ENCODE measurements at places on chromosomes 6 and 20.

GRCh38 chr6:138107078-138107751, at the start of gene PERP:
Gene PERP, minus strand, starts transcription at chr6:138107419. Its CDS starts 79 bp downstream, at chr6:138107340.
- peak; percentile 90 for DNase-seq

DNA sequence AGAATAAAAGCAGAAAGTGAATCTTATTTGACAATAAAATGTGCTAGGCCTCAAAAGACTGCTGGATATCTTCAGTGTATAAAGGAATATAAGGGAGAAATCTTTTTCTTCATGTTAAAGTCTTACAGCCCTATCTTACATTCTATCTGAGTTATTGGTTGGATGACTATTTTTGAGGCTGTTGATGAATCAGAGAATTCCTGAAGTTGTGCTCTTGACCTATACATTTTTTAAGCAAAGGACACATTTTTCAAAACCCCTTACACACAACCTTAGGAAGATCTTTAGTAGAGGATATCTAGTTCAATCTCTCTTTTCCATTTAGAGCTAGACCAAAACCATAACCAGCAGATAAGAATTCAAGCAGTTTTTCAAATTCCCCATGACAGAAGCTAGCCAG, 10.9 kb upstream of the CGA start:
- no peak for DNase-seq

DNA sequence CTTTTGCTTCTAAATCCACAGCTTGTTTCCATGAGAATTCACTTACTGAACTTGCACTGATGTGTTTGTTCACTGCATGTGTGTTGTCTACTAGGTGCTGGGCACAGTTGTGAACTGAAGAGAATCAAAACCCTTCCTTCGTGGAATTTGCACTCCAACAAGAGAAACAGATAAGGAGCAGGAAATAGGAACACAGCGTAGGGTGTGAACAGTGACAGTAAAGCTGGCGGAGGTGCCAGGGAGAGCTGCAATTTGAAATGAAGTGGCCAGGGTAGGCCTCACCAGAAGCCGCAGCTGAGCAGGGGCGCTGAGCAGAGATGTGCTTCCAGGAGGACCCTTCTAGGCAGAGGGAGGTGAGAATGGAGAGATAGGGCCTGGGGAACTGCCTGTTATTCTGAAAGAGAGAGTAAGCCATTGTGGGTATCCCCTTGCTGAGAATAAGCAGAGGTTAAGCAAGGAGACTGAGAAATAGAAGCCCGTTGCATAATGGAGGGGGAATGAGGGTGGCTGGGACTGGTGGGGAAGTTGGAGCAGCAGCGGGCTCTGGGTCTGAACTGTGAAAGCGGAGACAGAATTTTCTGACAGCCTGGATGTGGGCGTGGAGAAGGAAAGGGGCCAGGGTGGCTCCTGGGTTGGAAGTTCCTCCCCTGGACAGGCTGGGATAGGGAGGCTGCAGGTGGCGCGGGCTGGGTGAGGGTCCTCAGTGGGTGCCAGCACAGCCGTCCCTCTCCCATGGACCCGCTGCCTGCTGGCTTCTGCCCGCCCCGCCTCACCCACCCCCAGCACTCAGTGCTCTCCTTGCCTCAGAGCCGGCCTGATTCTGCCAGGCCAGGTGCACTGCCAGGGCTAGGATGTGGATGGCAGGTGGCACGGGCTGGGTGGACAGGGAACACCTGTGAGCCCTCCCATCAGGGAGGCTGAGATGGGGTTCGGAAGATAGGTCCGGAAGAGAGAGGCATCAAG, 114.7 kb upstream of the AFDN start:
- peak; percentile 45 for DNase-seq

DNA sequence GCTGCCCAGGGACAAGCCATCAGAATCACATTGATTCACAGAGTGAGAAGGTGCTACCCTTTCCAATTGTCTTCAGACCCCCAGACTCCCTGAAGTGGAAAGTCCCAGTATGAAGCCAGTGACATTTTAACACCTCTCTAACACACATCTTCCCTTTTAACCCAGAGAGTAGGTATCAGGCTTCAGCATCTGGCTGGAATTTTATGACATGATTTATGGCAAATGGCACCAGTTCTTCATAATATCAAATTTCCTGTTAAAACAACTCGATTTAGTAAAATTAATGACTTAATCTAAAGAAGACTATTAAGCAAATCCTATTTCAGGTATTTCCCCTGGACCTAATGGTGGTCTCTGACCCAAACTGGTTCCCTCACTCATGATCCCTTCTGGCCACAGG, 25.0 kb downstream of the KCNB1 start:
- no peak for DNase-seq

DNA sequence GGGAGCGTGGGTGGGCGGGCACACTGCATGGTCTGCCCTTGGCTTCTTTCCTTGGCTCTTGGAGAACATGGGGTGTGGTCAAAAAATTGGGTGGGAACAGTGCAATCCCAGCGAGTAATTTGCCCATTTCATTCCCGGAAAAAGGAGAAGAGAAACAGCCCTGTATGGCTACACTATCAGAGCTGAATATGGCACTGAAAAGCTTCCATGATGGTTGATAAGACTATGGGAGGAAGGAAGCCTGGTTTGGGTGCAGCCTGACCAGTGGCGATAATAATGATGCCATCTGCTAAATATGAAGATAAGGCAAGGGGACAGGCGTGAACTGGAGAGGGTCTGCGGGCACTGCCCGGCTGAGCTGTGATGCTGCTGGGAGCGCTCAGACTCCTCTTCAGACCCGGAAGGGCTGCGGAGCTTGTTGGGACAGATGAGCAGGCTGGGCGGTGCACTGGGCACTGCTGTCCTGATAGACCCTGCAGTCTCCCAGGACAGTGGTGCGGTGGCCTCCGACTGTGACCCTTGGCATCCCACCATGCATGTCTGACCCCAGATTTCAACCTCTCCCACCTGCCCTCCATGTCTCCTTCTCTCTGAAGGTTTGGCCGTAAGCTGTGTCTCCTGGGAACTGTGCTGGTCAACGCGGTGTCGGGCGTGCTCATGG, 10.2 kb downstream of the SLC22A1 start:
- no peak for DNase-seq

GRCh38 chr20:20782231-20782630, 69.8 kb upstream of the RALGAPA2 start:
- no peak for DNase-seq

- no peak for DNase-seq
These were observed 72.3 kb downstream of the CDYL start for GRCh38 chr6:4848382-4849068.

DNA sequence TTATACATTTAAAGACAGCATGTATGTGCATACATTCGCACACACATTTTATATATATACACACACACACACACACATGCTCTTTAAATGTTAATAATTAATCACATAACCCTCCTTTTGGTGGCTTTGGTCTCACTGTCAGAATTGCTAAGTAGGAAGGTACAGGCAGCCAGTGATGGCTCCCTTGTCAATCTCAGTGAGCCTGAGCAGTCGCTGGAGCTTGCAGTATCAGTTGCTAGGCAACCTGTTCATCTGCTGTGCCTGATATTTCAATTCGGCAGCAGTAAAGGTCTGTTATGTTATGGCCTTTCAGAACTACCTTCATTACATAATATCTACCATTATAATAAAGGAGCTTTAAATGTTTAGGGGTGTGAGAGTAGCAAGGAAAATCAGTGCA, 374.3 kb downstream of the LMBRD1 start:
- DNase-seq, result no peak

DNA sequence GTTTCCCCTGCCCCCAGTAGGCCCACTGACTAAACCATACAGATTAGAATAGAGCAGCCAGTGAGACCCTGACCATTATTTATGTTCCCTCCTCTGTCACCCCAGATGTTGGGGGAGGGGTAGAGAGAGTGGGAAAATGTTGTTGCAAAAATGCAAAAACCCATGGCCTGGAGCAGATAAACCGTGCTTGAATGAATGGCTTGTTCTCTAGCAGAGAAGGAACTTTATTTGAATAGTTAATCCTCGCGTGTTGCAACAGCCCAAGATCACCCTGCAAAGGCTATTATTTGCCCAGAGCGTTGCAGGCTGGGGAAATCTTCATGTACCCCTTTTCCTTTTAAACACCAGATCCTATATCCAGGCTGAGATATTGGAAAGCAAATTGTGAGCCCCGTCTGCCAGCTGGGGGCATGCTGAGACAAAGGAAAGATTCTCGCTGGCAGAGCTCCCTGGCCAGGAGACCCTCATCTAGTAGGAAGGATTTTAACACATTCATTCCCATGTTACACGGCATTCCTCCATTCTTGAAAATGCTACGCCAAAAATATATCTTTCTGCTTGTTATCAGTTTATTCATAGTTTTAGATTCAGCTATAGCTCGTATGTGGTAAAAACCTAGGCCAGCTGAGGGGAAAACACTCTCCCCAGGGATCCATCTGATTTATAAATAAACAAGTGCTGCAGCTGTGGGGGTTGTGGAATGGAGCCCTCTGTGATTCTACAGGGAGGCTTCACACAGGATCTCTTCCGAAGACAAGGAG, 53.0 kb downstream of the LINC00237 start:
- DNase-seq, result no peak

DNA sequence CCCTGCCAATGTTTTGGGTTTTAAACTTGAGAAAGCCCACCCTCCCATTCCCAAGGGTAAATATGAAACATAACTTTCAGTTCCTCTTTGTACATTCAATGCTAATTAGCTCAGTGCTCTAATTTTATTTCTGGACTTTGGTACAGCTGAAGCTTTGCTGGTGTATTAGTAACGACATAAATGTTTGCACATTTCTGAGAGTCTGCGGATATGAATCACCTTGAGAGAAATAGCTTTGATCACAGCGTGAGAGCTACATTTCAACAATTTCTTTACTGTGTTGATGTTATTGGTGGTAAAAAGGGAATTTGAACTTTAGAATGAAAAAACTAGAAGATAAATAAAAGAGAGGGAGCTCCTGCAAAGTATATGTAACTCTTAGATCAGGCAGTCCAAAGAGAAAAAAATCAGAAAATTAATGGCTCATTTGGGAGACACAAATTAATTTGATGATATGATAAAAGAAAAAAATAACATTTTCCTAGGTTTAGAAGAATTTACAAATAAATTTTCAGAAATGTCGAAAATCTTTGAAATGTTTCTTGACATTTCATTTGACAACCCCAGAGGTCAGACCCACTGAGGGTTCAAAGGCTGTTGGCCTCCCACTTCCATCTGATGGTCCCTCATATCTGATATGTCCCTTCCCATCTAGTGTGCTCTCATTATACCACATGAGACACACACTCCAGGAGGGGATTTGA, 38.5 kb upstream of the CAP2 start:
- no peak for DNase-seq

GRCh38 chr6:5403609-5404008, 142.3 kb downstream of the FARS2 start:
- no peak for DNase-seq

- DNase-seq, result peak; percentile 22
These were observed 129.2 kb upstream of the SNX9 start for GRCh38 chr6:157693867-157694266.

DNA sequence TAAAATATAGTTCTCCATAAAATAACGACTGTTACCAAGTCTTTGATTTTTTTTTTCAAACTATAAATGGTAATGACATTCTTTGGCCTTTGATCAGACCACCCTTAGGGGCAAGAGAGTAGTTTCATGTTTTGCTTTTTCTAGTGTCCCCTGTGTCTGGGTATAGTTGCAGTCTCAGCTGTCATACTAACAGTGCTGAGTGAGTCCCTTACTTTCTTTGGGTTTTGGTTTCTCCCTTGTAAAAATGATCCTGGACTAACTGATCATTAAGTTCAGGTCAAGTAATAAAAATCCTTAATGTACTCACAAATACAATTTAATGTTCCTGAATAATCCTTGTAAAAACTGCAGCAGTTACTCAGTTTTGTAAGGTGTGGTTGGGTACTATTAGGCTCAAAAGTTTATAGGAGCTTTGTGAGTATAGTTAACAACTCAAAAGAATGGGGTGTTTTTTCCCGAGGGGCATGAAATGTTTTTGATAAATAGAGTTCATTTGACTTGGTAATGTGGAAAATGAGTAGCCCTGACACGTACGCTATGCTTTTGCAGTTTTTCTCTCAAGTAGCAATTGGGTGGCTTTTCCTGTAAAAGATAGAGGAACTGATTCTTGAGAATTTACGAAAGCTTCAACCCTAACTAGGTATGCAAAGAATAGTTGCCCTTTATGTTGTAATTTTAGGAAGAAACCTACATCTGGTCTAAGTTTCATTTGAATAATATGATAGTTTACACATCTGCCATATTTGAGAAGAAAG, 6.2 kb downstream of the PTPN1 start:
- DNase-seq, result no peak

GRCh38 chr6:2194643-2195042, 50.8 kb downstream of the GMDS start:
- DNase-seq, result no peak

DNA sequence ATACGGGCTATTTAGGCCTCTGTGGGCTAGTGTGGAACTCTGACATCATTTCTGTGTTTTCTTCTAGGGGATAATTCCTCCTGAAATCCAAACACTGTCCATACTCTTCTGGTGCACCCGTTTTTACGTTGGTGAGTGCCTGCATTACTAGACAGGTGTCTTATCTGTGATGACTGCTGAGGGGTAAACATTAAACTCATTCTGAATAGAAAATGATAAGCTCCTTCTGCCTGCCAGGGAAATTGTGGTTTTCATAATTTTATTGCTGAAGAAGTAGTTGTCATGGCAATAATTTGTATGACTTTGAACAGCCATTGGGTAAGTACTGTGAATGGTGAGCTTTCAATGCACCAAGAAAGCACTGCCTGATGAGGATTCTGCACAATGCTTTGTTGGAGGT, 705.6 kb downstream of the UTRN start:
- no peak for DNase-seq

GRCh38 chr6:53446151-53446550, 97.4 kb upstream of the ELOVL5 start:
- DNase-seq, result no peak

DNA sequence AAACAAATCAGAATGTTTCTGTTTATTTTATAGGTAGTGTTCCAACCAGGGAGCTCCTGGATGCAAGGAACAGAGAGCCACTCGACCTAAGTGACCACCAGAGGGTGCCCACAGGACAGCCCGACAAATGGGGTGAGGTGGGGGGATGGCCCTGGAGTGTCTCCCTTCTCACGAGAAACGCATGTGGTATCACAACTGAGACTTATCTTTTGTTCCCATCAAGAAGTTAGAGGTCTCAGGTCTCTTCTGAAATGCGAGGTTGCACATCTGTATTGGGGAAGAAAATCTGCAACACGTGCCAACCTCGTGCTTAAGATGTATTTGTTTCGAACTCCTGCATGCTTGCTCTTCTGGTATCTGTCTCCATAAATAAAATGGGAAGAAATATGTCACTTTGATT, 104.0 kb downstream of the ISM1 start:
- DNase-seq, result no peak

DNA sequence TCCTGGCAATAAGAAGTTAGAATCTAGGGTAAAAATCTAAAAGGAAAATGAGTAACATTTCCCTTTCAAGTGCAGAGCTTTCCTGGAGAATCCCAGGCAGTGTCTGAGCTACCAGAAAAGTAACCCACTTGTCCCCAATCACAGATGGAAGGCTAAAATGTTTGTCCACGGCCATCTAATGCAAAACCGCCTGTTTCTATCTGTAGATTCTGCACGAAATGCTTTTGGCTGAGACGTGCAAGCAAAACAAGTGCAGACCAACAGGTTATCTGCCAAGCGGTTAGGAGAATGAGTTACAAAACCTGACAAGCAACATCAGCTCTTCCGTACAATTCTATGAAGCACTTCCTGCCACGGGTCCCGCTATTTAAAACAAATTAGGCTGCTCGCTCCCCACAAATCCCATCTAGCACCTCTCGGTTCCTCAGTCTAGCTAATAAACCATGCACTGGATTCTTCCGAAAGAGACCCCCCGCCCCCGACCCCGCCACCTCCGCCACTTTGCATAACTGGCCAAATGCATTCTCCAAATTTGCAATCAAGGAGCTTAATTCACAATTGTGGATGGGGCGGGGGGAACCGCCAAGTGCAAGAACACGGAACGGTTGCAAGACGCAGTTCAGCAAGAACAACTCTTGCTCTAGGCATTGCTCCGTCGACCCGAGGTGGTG, 1.4 kb downstream of the ELOVL5 start:
- no peak for DNase-seq
